Anterior cingulate cortex (tissue), 58 donors: ENCODE measurements at places on chromosomes 7 and 10.

GRCh38 chr7:11436316-11436715 is 395.7 kb downstream of the THSD7A start:
- no peak for DNase-seq

GRCh38 chr10:88216976-88217375 is 353.6 kb downstream of the PTEN start:
- DNase-seq = no peak

- no peak for DNase-seq
Measured at GRCh38 chr7:84900215-84900614, 286.6 kb downstream of the SEMA3D start.

- DNase-seq = no peak
Measured at GRCh38 chr10:126924180-126924914, 19.1 kb downstream of the DOCK1 start.

GRCh38 chr10:34522546-34522945 is 292.6 kb downstream of the PARD3 start:
- no peak for DNase-seq

- no peak for DNase-seq
Measured at GRCh38 chr10:109933984-109934565, 10.8 kb upstream of the XPNPEP1 start.

DNA sequence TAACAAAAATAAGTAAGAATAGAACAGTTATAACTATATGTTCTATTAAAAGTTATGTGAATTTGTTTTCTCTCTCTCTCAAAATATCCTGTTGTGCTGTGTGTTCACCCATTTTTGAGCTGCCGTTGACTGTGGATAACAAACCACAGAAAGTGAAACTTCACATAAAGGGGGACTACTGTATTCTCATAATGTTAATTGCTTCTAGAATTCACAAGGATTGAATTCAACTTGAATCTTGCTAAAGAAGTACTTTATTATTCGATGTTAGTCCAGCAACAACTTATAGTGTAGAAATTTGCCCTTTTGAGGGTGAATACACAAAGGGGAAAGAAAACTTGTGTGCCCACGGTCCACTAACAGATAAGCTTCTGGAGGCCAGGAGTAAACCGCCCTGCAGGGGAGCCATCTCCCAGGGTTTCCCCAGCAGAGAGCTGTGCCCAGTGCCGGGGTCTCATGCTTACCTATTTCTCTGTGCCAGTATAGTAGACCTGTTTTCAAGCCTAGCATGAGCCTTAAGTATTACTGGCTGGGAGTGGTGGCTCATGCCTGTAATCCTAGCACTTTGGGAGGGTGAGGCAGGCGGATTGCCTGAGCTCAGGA is 87.1 kb downstream of the KAT6B start:
- no peak for DNase-seq

GRCh38 chr10:129038522-129038921 is 428.5 kb upstream of the MGMT start:
- no peak for DNase-seq
